ENCODE measurements at places on chromosomes 11 and 22.

GRCh38 chr11:134383576-134384221, 28.3 kb downstream of the B3GAT1 start:
- DNase-seq: no peak

- no peak for DNase-seq
These were observed 560.1 kb upstream of the FAT3 start for GRCh38 chr11:91664521-91664920.

DNA sequence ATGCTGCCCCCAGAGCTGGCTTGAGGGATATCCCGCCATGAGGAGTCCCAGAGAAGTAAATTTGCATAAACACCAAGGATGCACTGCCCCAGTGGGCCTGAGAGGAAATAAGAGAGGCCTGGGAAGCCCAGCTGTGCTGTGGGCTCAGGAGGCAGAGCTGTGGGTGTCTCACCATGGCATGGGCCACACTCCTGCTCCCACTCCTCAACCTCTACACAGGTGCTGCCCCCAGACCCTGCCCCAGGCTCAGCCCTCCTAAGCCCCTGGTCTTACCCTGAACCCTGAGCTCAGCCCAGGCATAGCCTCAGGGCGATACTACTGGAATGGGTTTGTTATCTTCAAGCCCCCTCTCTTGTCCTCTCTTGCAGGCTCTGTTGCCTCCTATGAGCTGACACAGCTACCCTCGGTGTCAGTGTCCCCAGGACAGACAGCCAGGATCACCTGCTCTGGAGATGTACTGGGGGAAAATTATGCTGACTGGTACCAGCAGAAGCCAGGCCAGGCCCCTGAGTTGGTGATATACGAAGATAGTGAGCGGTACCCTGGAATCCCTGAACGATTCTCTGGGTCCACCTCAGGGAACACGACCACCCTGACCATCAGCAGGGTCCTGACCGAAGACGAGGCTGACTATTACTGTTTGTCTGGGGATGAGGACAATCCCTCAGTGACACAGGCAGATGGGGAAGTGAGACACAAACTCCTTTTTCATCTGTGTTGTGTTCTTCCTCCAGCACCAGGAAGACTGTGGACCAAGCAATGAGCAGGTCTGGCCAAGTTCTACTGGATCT, 59.9 kb downstream of the GGTLC2 start:
- DNase-seq: no peak

- DNase-seq: no peak
These were observed 20.9 kb downstream of the BRSK2 start for GRCh38 chr11:1410366-1411291.

DNA sequence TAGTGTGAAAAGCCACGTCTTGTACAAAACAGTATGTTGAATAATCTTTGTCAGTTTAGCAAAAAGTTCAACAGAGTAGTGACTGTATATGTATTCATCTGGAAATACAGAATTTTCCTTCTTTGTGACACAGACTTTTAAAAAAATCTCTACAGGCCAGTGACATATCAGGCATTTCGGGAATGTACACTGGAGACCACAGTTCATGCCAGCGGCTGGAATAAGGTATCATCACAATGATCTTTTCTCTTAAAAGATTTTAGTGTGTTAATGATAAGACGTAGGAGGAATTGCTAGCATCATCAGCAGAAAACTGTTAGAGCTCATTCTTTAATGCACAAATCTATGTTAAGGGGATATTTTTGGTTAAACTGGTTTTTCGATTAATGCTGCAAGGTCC, 57.4 kb downstream of the BCL2L13 start:
- no peak for DNase-seq

GRCh38 chr11:93017821-93018690, 48.6 kb downstream of the MTNR1B start:
- DNase-seq: no peak

GRCh38 chr11:59152312-59152951, 9.8 kb downstream of the FAM111A start:
- DNase-seq: no peak

GRCh38 chr22:50522806-50523438, 2.5 kb downstream of the SCO2 start:
- no peak for DNase-seq

GRCh38 chr22:49179175-49179574, 648.5 kb downstream of the BRD1 start:
- no peak for DNase-seq

DNA sequence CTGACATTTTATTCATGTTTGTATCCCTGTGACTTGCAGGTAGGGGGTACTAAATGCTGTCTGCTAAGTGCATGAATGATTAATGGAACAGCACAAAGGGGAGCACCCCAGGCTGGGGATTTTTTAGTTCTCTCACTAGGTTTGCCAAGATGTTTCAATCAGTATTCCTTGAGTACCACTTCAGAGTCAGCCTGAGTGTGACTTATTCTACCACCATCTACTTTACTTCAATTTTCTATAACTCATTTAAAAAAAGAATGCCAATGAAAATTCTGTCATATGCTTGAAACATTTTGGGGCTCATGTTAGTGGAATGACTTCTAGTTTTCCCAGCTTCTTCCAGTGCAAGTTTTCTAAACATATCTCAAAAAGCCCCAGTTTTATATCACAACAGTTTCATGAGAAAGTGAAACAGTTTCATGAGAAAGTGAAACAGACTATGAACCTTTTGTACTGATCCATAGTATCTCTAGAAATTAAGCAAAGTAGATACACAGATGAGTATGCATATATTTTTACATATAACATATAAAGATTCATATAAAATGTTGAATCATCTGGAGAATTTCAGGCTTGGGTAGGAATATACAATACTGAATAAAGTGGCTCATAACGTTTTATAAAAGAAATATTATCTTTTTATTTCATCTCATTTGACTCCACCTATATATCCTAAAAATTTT, 252.4 kb downstream of the GRM5 start:
- DNase-seq: no peak

Data from NCI-H1436 treated with DMSO at 0.1 percent for 48 hours (cell line).